Progenitor cell of endocrine pancreas (in vitro differentiated cells): ENCODE measurements at places on chromosomes 1 and 21.

DNA sequence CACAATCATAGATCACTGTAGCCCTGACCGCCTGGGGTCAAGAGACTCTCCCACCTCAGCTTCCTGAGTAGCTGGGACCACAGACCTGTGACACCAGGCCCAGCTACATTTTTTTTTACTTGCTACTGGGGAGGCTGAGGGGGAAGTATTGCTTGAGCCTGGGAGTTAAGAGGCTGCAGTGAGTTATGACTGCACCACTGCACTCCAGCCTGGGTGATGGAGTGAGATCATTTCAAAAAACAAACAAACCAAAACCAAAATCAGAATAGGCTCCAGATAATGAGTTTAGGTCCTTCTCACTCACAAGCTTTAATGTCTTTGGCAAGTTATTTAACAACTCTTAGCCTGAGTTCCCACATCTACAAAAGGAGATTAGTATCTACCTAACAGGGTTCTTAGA, 22.8 kb downstream of the WDR26 start:
- DNase-seq, result no peak

GRCh38 chr1:11187000-11187399, 2.2 kb upstream of the ANGPTL7 start:
- DNase-seq, result no peak

DNA sequence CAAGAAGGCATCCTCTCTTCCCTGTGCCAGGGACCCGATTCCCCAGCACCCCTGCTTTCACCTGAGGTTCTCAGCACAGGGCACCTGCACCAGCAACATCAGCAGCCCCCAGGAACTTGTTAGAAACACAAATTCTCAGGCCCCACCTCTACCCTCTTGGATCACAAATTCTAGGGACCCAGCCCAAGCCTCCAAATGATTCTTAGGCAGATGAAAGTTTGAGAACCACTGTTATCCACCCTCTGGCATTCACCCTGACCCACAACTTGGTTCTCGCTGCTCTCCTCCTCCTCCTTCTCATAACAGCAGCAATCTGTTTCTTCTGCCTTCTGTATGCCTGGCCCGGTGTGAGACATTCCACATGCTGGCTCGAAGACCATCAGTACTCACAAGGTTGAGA, 60.3 kb upstream of the HIVEP3 start:
- no peak for DNase-seq

DNA sequence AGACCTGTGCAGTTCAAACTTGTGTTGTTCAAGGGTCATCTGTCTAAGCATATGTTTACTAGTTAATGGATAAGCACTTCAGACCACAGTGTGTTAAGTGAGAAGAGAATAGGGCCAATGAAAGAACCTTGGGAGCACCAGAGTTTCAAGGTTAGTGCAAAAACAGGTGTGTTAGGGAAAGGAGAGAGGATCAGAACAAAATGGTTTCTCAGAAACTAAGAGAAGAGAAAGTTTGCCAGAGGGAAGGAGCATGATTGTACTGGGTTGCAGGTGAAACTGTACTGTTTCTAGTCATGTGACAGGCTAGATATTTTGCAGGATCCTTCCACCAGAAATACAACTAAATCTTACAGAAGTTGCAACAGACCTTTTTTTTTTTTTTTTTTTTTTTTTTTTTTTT, 23.3 kb downstream of the RPRD2 start:
- no peak for DNase-seq

DNA sequence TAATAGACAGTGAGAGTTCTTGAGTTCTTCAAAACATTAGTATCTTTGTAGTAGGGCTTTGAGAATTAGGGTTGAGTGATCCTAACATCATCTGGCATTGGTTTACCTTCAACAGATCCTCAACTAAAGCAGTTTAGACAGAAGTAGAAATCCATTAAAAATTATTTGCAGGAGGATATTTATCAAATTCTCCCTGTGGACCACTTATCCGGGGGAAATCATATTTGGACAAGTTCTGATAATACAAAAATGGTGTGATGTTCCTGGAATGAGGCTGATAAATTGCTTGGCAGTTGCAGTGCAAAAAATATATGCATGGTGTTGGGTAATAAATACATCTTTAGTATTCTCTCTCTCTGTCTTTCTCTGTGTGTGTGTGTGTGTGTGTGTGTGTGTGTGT, 115.1 kb upstream of the CHODL start:
- DNase-seq, result no peak

DNA sequence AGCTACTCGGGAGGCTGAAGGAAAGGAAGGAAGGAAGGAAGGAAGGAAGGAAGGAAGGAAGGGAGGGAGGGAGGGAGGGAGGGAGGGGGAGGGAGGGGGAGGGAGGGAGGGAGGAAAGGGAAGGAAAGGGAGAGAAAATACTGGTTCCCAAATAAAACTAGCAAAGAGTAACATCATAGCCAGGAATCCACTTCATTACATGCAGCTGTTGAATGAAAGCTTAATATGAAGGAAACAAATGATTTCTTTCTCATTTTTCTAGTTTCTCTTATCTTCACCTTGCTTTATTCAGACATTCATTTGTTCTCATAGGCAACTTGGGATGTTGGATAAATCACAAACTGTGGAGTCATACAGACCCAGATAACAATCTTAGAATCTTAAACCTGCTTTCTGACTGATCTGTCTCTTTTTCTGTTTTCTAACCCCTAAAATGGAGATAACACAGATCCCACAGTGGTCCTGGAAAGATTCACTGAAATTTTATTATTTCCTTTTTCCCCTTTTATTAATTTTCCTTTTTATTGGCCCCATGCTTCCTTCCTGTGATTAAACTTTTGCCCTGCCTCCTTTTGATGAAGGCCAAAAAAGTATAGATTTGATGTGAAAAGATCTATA, 52.5 kb upstream of the USH2A start:
- no peak for DNase-seq

GRCh38 chr1:176178316-176178715, 28.8 kb downstream of the COP1 start:
- DNase-seq, result no peak

GRCh38 chr21:34215911-34216717, 142.7 kb downstream of the MRPS6 start:
- DNase-seq, result no peak

- no peak for DNase-seq
Measured at GRCh38 chr1:169461390-169462000, 24.2 kb downstream of the SLC19A2 start.
